ENCODE measurements at places on chromosomes 13 and 19.

DNA sequence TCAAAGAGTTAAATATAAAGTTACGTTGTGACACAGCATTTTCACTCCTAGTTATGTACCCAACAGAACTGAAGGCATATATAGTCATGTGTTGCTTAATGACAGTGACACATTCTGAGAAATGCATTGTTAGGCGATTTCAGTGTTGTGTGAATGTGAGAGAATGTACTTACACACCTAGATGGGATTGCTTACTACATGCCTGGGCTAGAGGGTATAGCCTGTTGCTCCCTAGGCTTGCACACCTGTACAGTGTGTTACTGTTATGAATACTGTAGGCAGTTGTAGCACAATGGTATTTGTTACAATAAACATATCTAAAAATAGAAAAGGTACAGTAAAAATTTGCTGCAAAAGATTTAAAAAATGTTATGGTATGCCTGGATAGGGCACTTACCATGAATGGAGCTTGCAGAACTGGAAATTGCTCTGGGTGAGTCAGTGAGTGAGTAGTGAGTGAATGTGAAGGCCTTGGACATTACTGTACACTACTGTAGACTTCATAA, 89.2 kb downstream of the DHRS12 start:
- peak; percentile 57 for DNase-seq

- no peak for DNase-seq
These were observed 29.0 kb downstream of the CCDC8 start for GRCh38 chr19:46384396-46384795.

- DNase-seq: no peak
These were observed 24.2 kb downstream of the EPN1 start for GRCh38 chr19:55699221-55699620.

DNA sequence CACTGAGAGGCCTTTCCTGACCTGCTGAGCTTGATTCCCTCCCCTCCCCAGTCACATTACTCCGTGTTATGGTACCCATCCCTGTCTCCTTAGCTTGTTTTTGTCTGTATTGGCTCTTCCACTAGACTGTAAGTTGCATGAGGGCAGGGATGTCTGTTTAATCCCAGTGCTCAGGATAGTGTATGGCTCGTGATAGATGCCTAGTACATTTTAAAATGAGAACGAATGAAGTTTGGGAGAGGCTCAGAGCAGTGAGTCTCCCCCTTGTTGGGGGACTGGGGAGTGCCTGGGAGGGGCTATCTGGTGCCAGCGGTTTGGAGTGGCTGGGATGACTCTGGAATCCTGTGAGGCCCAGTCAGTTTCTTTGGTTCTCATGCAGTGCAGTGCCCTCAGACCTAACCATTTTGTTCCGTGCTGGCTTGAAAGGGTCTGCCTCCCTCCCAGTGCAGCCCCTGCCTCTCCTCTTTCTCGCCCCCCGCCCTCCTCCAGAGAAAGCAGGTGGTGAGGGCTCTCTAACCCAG, 35.5 kb downstream of the ACTN4 start:
- DNase-seq: peak; percentile 40

GRCh38 chr13:45786293-45786920, 65.1 kb downstream of the SIAH3 start:
- DNase-seq: peak; percentile 3

DNA sequence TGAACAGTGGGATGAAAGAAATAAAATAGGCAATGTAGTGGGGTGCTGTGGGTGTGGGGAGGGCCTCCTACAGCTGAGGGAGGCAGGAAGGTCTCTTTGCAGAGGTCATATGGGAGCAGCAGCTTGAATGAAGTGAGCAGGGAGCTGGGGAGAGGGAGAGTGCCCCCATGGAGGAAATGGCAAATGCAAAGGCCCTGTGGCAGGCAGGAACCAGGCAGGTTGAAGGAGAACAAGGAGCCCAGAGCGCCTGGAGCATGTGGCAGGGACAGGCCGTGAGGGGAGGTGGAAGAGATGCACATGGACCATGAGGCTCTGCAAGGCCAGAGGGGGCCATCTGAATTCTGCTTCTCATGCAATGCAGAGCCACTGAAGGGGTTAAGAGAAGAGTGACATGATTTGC, 191.8 kb downstream of the URI1 start:
- DNase-seq: no peak

DNA sequence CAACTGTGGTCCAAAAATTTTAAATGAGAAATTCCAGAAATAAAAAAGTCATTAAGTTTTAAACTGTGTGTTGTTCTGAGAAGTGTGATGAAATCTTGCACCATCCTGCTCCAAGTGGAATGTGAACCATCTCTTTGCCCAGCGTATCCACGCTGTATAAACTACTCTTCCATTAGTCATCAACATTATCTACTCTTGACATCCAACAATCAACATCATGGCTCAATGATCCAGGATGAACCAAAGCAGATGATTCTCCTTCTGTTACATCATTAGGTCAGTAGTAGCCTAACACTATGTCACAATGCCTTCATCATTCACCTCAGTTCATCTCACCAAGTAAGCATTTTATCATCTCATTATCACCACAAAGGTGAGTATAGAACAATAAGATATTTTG, 55.3 kb downstream of the SUCLA2 start:
- DNase-seq: no peak

DNA sequence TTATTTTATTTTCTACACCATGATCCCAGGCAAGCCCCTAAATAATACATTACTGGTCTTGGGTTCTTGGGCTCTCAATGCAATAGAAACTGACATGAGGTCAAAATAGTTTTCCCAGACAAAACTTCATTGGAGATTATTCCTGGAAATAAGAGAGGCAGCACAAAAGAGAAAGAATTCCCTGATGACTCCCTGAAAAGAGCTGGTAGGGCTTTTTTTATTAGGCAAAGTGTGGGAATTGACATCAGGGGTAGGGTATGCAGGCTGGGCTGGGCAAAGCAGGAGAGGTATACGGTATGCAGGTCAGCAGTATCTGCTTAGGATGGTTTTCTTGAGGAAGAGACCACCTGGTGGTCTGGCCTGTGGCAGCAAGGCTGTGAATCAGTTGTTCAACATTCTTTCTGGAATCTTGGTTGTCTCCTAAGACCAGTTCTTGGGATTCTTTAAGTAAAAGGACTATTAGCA, 9.3 kb upstream of the IGFL3 start:
- no peak for DNase-seq

- no peak for DNase-seq
These were observed 156.3 kb downstream of the SLITRK5 start for GRCh38 chr13:87827479-87827878.

DNA sequence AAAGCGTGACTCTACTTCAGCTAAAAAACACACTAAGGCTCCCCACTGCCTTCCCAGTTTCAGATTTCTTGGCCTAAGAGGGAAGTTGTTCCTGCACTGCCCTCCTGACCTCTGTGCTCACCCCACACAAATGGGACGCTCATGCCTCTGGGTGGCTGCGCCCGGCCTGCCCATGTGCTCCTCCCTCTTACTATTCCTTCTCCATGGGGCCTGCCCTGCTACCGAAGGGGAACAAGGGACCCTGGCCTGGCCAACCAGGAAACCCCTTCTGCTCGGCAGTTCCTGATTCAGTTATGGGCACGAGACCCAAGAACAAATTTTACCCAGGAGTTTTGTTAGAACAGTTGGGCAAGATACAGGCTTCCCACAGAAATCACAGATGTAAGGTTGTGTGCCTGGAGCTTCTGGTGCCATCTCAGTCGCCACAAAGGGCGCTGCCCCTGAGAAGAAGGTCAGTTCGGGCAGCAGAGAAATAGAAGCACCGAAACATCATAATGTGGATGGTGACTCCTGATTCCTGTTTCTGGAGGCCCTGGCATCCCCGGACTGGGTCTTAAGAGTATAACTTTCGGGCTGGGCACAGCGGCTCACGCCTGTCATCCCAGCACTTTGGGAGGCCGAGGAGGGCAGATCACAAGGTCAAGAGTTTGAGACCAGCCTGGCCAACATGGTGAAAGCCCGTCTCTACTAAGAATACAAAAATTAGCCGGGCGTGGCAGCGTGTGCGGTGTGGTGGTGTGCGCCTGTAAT, 5.4 kb upstream of the PLPP2 start:
- no peak for DNase-seq

DNA sequence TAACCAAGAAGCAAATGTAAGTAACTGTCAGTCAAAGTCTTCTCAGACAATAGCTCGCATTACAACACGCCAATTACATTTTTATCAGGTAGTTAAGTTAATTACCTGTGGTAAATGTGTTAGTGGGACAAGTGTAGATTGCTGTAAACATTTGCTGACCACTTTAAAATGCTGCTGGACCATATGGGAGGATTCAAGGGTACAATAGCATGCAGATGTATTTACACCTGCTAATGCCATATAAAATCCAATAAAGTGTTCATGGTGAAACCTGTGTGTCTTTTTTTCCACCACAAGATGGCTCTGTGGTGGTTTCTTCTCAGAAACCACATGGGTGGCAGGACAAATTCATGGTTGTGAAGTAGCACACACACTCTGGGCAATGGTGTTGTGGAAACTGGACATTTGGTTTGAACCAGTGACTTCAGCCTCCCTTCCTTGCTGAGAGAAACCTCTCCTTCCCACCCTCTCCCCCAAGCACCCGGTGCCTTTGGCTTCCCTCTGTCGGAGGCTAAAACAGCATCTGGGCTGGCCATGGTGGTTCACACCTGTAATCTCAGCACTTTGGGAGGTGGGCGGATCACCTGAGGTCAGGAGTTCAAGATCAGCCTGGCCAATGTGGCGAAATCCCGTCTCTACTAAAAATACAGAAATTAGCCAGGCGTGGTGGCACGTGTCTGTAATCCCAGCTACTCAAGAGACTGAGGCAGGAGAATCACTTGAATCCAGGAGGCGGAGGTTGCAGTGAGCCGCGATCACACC, 18.1 kb upstream of the GTF3A start:
- peak; percentile 49 for DNase-seq

DNA sequence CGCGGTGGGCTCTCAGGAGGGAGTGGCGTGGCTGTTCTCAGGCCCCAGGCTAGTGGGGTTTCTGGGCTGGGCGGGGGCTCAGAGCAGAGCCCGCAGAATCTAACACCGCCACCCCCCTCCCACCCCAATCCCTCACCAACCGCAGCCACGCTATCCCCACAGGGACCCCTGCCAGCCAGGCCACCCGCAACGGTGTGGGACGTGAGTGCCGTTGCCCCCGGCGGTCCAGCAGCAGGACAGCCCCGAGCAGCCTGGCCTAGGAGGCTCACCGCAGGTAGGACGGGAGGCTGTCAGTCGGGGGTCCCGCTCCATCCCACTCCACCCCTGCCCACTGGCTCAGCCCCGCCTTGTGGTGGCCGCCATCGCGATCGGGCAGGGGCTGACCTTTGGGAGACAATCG, at the start of gene NTN5:
Gene NTN5 (minus strand): TSS at position 24 of the 400 bp plus-strand sequence. CDS start 2,031 bp downstream, outside the sequence.
- no peak for DNase-seq

GRCh38 chr13:40692946-40693345, 26.5 kb upstream of the FOXO1 start:
- DNase-seq: no peak
